ENCODE measurements at places on chromosomes 7 and 10.

DNA sequence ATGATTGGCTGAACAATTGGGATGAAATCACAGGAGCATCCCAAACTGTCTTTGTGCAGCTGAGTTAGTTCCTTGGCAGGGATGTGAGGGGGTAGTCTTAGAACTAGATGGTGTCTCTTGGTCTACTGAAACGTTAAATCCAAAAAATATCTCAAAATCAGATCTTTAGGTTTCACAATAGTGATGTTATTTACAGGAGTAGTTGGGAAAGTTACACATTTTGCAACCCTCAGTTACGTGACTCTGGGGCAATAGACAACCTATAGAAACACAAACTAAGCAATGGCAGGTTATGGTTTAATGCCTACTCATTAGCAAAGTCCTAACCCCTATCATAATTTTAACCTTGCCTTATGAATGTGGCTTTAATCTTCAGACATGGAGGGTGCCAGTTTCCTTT is 24.0 kb downstream of the PKD1L1 start:
- DNase-seq: no peak

DNA sequence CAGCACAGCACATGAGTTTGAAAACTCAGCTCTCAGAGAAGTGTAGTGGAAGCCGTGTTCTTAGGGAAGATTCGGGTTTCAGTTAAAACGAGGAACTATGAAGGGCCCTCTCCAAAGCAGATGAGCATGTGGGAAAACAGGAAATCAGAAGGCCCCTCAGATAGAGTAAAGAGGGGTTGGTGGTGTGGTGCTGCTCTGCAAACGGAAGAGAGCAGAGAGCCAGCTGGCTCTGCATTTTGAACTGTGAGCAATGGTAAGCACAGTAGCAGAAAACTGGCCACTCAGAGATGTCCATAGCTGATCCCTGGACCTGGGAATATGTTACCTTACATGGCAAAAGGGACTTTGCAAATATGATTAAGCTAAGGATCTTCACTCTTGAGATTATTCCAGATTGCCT is 27.9 kb upstream of the CUL1 start:
- DNase-seq: no peak

- DNase-seq: no peak
These were observed 210.8 kb upstream of the PFKP start for GRCh38 chr10:2856598-2856997.

GRCh38 chr10:30037620-30038336 is 21.6 kb downstream of the JCAD start:
- DNase-seq: no peak

- DNase-seq: no peak
These were observed 85.5 kb downstream of the FAS start for GRCh38 chr10:89076120-89076519.

All from NCI-H146 (cell line).